Left lung (tissue), 14 donors: ENCODE measurements at places on chromosomes 16 and 17. TPM values are rescaled to one million over a fixed set of nuclear protein-coding genes. Genes with fewer than 3 reads are reported as not detected.

NAGS gene
- 2.4 TPM for polyA plus RNA-seq

TBC1D3L gene
- polyA plus RNA-seq: 36.5 TPM

MYH8 gene
- not detected for polyA plus RNA-seq

LITAFD gene
- polyA plus RNA-seq: not detected

CALB2 gene
- polyA plus RNA-seq: not detected

FOXJ1 gene
- 21.1 TPM for polyA plus RNA-seq

ACSM2A gene
- polyA plus RNA-seq: 0.69 TPM

GSE1 gene
- 148 TPM for polyA plus RNA-seq

KRT24 gene
- not detected for polyA plus RNA-seq

TBC1D28 gene
- not detected for polyA plus RNA-seq

ALOX12 gene
- polyA plus RNA-seq: 3.2 TPM

AATK gene
- polyA plus RNA-seq: 15.1 TPM

NKD1 gene
- polyA plus RNA-seq: 46.9 TPM

SPATA32 gene
- 0.69 TPM for polyA plus RNA-seq

TMEM235 gene
- 0.20 TPM for polyA plus RNA-seq

HAP1 gene
- 0.69 TPM for polyA plus RNA-seq

WSB1 gene
- 531 TPM for polyA plus RNA-seq

SEPTIN1 gene
- 2.5 TPM for polyA plus RNA-seq

HOXB9 gene
- polyA plus RNA-seq: 0.61 TPM

POLR2A gene
- polyA plus RNA-seq: 97.2 TPM

CA4 gene
- 68.3 TPM for polyA plus RNA-seq

HSDL1 gene
- polyA plus RNA-seq: 45.9 TPM

TMEM88 gene
- polyA plus RNA-seq: 19.3 TPM

CDT1 gene
- 14.1 TPM for polyA plus RNA-seq

RGS11 gene
- 4.6 TPM for polyA plus RNA-seq

TXNDC11 gene
- polyA plus RNA-seq: 36.1 TPM

TM4SF5 gene
- not detected for polyA plus RNA-seq

GP1BA gene
- polyA plus RNA-seq: 3.5 TPM

RCVRN gene
- 0.67 TPM for polyA plus RNA-seq

SHISA6 gene
- 0.06 TPM for polyA plus RNA-seq

NRN1L gene
- 1.9 TPM for polyA plus RNA-seq

GDPD1 gene
- polyA plus RNA-seq: 10.7 TPM

FAAP100 gene
- 23.0 TPM for polyA plus RNA-seq

TPSD1 gene
- not detected for polyA plus RNA-seq

MMP2 gene
- 657 TPM for polyA plus RNA-seq

MGRN1 gene
- polyA plus RNA-seq: 82.9 TPM

TBC1D24 gene
- 16.5 TPM for polyA plus RNA-seq

GSG1L2 gene
- not detected for polyA plus RNA-seq

SSTR5 gene
- polyA plus RNA-seq: not detected

SLC7A5 gene
- polyA plus RNA-seq: 10.9 TPM

PPP1R9B gene
- 68.1 TPM for polyA plus RNA-seq

SBK1 gene
- polyA plus RNA-seq: 16.0 TPM

TMEM238L gene
- polyA plus RNA-seq: 0.21 TPM

OR3A2 gene
- 0.13 TPM for polyA plus RNA-seq

CIITA gene
- 5.0 TPM for polyA plus RNA-seq

KRTAP1-1 gene
- polyA plus RNA-seq: not detected

CACNG3 gene
- not detected for polyA plus RNA-seq

SEPTIN12 gene
- polyA plus RNA-seq: 0.28 TPM

GINS2 gene
- polyA plus RNA-seq: 17.4 TPM

KRTAP2-2 gene
- not detected for polyA plus RNA-seq

SLC43A2 gene
- 26.0 TPM for polyA plus RNA-seq

KRT15 gene
- polyA plus RNA-seq: 2.1 TPM

LRRC46 gene
- 16.5 TPM for polyA plus RNA-seq
